IMR-90 (cell line): ENCODE measurements at places on chromosomes 6 and 20.
A peak's percentile ranks its signal among the peaks of the same experiment; 100 is the strongest.

GRCh38 chr6:4853782-4854511, 77.7 kb downstream of the CDYL start:
- no peaks in the 10 kb centered on the region for H3K27me3 ChIP-seq
- no peak overlapping the region for H3K4me3 ChIP-seq
- 0 out of 2 replicates have a peak, but pooled peaks cover 2% of the 10 kb centered on the region for H3K36me3 ChIP-seq
- DNase-seq: peak; percentile 51

DNA sequence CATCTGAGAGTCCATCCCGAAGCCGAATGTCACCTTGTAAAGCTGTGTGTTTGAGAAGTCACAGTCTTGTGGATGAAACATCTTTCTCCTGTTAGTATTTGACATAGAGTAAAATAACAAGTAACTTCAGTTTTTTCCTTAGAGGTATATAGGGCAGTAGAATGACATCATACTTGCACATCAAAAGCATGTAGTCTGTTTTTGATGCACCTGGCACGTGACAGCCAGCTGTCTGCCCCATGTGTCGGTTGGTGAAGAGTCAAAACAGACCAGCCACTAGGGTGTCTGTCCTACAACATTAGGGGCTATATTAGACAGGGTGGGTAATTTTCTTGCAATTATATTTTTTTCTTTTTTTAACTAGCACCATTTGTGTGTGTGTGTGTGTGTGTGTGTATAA, 70.2 kb downstream of the SNX9 start:
- H3K4me1 ChIP-seq: no peaks in the 10 kb centered on the region; the same call in 1 of the 2 replicates
- DNase-seq: no peak
- H3K27ac ChIP-seq: no peak overlapping the region
- no peak overlapping the region for H3K4me3 ChIP-seq

GRCh38 chr20:50815162-50815989, 20.5 kb downstream of the BCAS4 start:
- H3K4me3 ChIP-seq: peak overlapping the region; percentile 9; the same call in 1 of the 2 replicates
- H3K4me1 ChIP-seq: peaks cover 15% of the 10 kb centered on the region
- no peaks in the 10 kb centered on the region; the same call in 1 of the 2 replicates for H3K36me3 ChIP-seq
- no peaks in the 10 kb centered on the region for H3K27me3 ChIP-seq

GRCh38 chr6:160378218-160378617, 30.0 kb downstream of the SLC22A3 start:
- H3K27me3 ChIP-seq: no peaks in the 10 kb centered on the region
- no peaks in the 10 kb centered on the region for H3K36me3 ChIP-seq
- no peaks in the 10 kb centered on the region for H3K4me1 ChIP-seq
- no peak overlapping the region for H3K27ac ChIP-seq

DNA sequence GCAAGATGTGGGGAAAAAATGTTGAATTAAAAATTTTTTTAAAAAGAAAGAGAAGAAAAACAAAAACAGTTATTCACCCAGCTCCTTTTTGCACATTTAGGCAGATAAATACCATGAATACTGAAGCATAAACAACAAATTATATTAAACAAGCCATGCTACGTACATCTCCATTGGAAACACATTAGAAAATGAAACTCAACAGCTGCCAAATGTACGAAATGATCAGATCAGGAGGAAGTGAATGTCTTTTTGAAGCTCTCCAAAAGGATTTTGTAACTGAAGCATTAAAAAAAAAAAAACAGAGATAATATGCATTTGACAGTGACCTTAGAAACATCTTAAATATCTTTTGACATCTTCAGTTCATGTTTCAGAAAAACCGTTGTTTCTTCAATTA, 56.7 kb downstream of the CD83 start:
- H3K27me3 ChIP-seq: peaks cover 11% of the 10 kb centered on the region
- no peak for DNase-seq
- no peaks in the 10 kb centered on the region for H3K36me3 ChIP-seq
- H3K4me1 ChIP-seq: no peaks in the 10 kb centered on the region

GRCh38 chr20:57118107-57118769, 148.2 kb downstream of the BMP7 start:
- H3K27ac ChIP-seq: no peak overlapping the region
- no peaks in the 10 kb centered on the region for H3K36me3 ChIP-seq
- no peaks in the 10 kb centered on the region for H3K4me1 ChIP-seq
- no peak for DNase-seq
- H3K27me3 ChIP-seq: no peaks in the 10 kb centered on the region

GRCh38 chr6:149563928-149564325, 2.2 kb upstream of the GINM1 start:
- no peak overlapping the region for H3K27ac ChIP-seq
- DNase-seq: no peak
- peaks cover 3% of the 10 kb centered on the region for H3K4me1 ChIP-seq
- H3K4me3 ChIP-seq: no peak overlapping the region

DNA sequence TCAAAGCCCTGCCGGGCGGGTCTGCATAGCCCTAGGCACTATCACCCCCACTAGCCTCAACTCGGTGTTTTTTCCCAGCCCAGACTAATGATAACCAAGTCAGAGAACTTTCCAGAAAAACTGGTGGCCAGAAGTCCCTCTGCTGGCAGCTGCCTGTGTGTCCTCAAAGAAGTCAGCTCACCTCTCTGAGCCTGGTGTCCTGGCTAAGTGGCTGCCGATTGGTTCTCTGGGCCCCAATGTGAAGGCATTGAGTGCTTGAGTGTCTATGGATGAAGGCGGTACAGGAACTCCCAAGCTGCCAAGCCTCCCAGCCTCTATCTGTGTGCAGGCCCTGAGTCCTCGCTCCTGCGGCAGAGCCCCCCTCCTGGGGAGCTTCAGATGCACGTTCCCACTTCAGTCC, 355.6 kb downstream of the TAF4 start:
- no peaks in the 10 kb centered on the region for H3K36me3 ChIP-seq
- no peak overlapping the region for H3K4me3 ChIP-seq
- H3K27me3 ChIP-seq: no peaks in the 10 kb centered on the region; the same call in 1 of the 2 replicates
- H3K4me1 ChIP-seq: no peaks in the 10 kb centered on the region
- H3K27ac ChIP-seq: no peak overlapping the region
- DNase-seq: no peak

DNA sequence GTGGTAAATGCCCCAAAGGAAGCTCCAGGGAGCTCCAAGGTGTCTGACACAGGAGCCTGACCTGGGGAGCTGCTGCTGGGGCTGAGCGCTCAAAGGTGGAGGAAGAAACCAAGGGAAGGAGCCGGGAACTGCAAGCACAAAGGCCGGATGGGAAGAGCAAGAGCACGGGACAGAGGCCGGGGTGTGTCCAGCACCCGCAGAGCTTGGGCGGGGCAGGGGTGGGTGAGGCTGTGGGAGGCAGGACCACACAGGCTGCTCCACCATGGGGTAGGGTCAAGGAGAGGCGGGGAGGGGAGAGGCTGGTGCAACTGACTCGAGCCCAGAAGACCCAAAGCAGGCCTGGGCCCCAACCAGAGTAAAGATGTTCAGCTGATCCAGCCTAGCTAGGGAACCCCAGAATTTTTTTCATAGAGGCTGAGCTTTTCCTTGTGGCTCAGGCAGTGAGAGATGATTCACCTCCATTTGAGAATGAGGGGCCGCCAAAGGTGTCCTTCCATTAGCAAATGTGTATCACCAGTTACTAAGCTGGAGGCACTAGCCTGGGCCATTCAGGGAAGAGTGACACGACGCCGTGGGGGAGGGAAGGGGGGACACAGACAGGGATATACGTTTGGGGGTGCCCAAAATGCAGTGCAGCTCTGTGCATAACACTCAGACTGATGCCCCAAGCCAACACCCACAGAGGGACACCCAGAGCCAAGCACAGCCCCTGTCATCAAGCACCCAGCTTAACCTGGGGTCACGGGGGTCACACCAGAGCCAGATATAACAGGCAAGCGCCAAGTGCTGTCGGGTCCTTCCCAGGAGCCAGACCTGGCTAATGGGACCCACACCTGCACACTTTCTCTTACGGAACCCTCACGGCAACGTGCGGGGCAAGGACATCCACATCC, 21.3 kb upstream of the TLDC2 start:
- H3K4me1 ChIP-seq: peaks cover 44% of the 10 kb centered on the region
- DNase-seq: peak; percentile 28

GRCh38 chr20:53045941-53046340, 73.8 kb downstream of the TSHZ2 start:
- no peaks in the 10 kb centered on the region for H3K36me3 ChIP-seq
- DNase-seq: no peak
- H3K27me3 ChIP-seq: no peaks in the 10 kb centered on the region
- no peak overlapping the region for H3K4me3 ChIP-seq
- no peak overlapping the region for H3K27ac ChIP-seq

DNA sequence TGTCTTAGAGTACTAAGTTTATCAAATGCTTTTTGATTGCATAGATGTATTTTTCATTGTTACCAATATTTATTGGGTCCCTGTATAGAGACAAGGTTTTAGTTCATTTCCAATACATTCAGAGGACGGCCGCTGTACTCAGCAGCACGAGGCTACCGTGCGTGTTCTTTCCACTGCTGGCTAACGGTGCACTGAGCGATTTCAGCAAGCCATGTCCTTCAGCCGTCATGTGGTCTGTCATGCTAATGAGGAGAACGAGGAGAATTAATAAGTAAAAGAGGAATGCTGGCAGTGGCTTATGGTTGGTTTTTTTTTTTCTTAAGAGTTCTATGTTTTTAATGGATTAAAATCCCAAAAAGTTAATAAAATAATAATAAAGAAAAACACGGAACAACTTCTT, 253.6 kb downstream of the ARID1B start:
- no peaks in the 10 kb centered on the region for H3K36me3 ChIP-seq
- H3K4me1 ChIP-seq: 0 out of 2 replicates have a peak, but pooled peaks cover 2% of the 10 kb centered on the region
- H3K27ac ChIP-seq: no peak overlapping the region
- H3K4me3 ChIP-seq: no peak overlapping the region
- no peak for DNase-seq
- no peaks in the 10 kb centered on the region for H3K27me3 ChIP-seq

DNA sequence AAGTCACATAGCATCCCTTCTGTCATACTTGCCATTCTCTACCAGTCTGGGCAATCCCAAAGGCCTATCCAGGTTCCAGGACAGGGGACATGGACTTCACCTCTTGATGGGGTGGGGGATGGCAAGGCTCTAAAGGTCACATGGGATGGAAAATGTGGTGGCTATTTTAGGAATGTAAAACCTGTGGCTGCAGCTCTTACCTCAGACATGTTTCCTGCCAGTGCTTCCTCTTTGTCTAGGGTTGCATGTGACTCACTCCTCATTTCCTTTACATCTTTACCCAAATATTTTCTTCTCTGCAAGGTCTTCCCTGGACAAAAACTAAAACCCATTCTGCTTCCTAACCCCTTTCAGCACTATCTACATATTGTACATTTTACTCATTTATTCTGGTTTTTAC, 135.7 kb downstream of the BTBD3 start:
- peak; percentile 77 for DNase-seq
- no peaks in the 10 kb centered on the region for H3K36me3 ChIP-seq
- H3K27me3 ChIP-seq: no peaks in the 10 kb centered on the region

GRCh38 chr20:39233755-39234154, 271.6 kb downstream of the DHX35 start:
- H3K27ac ChIP-seq: no peak overlapping the region
- H3K36me3 ChIP-seq: no peaks in the 10 kb centered on the region
- no peaks in the 10 kb centered on the region for H3K4me1 ChIP-seq
